GOT3 (cell line): ENCODE measurements at places on chromosomes 2 and 18.

GRCh38 chr2:120868366-120868765, 132.7 kb downstream of the GLI2 start:
- DNase-seq, result no peak

DNA sequence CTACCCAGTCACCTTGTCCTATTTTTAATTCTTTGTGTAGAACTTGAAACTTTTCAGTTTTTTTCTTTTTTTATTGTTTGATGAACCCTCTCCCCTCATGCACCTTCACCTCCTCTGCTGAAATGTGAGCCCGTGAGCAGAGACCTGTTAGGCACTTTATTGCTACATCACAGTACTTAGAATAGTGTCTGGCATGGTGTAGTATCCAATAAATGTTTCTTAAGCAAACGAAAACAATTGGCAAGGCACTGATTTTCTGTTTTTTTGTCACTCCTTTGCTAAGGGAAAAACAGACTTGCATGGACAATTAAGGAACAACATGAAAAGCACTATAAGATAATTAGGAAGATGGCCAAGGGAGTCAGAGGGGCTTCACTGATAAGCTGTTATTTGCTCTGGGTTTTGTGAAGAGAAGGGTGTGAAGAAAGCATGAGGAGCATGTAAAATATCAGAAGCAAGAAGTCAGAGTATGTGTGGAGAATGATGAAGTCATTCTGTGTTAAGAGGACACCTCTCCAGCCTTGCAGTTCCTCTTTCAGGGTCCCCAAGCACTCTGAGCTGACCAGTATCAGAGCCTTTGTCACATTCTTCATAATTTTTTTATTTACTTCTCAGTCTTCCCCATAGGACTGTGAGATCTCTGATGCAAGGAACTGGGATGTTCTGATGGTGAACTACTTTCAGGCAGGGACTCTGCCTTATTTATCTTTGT, 99.7 kb upstream of the CAVIN2 start:
- DNase-seq, result no peak

- DNase-seq, result no peak
These were observed 207.5 kb upstream of the ST6GAL2 start for GRCh38 chr2:107093426-107093957.

DNA sequence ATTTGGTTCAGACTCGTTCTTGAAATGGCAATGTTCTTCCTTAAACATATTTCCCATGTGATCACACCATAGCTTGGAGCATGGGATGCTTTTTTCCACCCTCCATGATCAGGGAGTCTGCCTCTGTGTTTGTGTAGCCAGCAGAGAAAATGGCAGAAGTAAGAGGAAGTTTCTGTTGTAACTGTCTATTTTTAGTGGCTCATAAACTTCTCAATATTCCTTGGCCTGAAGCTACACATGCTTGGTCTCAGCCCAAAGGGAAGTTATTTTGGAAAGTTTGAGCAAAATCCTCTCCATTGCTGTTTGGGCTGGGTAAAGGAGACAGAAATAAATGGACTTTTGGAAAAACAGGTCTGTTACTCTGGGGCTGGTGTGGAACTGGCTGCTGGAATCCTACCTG, 33.4 kb upstream of the ITGA6 start:
- no peak for DNase-seq

- DNase-seq, result no peak
These were observed 24.1 kb upstream of the CHRNA1 start for GRCh38 chr2:174788291-174788929.

- peak; percentile 8 for DNase-seq
These were observed 234.4 kb upstream of the EPAS1 start for GRCh38 chr2:46062637-46063412.

DNA sequence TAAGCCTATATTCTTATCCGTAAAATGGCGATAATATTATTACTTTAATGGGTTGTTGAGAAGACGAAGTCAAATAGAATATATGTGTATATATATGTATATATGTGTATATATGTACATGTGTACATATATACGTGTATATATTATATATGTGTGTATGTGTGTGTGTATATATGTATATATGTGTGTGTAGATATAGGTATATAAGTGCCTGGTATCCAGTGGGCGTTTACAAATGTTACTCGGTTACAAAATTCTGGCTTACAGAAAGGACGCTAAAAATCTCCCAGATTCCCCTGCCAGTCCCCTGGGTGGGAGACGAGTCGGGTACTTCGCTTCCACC, 295 bp upstream of the MTX2 start:
- no peak for DNase-seq

- DNase-seq, result peak; percentile 6
These were observed 183.0 kb downstream of the MREG start for GRCh38 chr2:215830304-215830703.

- DNase-seq, result no peak
These were observed 63.8 kb downstream of the SETBP1 start for GRCh38 chr18:44744161-44745121.

DNA sequence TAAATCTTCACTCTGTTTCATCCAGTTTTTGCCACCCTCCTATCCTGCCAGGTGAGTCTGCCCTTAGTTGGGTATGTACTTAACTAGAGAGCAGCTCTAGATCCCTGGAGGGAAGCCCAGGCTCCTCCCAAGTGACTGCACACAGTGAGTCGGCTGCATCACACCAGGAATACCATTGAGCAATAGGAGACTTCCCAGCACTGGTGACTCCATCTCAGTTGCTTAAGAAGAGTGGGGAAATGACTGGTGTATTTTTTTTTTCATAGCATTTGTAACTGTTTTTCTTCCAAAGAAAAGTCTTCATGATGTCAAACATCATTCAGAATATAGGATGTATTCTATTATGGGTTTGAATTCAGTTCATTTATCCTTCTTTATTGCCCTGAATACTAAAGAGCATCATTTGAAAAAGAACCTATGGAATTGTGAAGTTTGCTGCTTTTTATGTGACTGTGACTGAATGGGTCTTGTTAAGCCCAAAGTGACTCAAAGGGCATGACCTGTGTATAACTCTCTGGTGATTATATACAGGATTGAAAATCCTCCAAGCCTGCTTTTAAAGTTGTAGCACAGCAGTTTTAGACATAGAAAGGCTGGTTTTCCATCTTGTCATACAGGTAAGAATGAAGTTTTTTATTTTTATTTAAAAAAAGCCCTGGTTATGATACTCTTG, 84.3 kb downstream of the MAP3K20 start:
- peak; percentile 2 for DNase-seq

- DNase-seq, result no peak
These were observed 147.0 kb downstream of the TWIST2 start for GRCh38 chr2:238994876-238995275.

GRCh38 chr18:33495278-33495677, 54.8 kb upstream of the CCDC178 start:
- no peak for DNase-seq

GRCh38 chr2:237585590-237586221, 4.8 kb downstream of the RAB17 start:
- DNase-seq, result no peak

GRCh38 chr2:47297767-47298425, 105.1 kb upstream of the MSH2 start:
- DNase-seq, result no peak

DNA sequence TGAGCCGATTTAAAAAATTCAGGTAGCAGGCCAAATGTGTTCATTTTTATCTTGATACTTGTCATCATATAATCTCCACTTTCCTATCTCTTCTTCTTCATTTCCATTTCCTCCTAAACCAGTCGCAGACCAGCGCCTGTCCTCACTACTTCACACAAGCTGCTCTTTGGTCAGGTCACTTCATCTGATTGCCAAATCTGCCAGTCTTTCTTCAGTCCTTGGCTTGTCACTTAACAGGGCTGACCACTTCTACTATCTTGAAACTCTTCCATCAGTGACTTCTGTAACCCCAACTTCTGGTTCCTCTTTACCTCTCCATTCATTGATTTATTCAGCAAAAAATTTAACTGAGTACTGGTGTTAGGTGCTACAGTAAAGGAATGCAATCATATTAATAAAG, 18.0 kb upstream of the SPRED2 start:
- no peak for DNase-seq

DNA sequence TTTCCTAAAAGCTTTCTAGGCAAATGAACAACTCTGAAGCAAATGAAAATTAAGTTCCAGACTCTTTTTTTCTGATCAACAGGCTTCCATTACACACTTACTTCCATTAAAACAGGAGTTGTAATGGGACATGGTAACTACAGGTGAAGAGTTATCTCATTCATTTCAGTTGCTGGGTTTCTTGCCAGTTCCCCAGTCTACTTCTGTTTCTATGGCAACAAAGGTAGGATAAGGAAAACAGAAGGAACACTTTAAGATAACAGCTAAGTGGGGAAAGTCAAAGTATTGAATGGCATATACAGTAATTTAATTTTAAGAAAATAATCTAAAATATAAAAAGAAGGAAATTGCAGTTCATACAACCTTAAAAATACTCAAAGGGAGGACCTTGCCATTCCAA, 25.1 kb downstream of the BAZ2B start:
- DNase-seq, result no peak

DNA sequence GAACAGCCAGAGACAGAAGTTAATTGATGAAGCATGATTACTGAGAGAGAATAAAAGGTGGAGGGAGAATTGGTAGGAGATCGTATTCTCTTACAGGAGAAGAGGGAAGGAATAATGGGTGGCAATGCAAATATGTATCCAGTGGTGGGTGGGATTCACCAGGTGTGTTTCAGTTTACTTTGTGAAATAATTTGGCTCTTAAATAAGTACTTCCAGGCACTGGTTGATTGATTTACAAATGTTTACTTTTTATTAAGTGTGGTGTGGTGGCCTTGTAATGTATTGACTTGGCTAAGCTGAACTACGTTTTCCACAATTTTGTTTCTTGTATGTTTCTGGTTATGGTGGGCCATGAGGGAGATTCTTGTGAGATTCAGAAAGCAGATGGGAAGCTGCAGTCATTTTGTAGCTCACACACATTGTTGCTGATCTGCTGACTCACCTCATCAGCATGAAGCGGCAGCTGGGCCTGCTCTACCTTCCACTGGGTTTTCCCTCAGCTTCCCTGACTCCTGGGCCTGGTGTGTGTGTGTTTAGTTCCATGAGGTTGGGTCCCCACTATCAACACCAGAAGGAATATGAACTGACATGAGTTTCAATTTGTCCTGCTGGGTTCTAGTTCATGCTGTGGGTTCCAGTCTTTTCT, 32.6 kb downstream of the MYL12B start:
- DNase-seq, result no peak

DNA sequence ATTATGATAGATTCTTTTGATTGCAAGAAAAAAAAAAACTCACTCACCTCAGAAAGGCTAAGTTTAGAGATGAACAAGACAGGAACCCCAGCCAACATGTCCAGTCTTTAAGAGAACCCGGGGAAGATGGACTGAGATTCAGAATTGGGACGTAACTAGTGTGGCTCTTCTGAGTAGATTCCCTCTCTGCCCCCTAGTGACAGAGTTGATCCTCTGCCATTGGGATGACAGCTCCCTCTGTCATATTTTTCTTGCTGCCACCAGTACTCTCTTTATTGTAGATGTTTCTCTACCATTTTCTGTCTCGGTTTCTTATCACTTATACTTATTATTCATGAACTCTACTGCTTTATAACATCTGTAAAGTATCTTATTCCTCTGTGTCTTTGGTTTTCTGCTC, 77.7 kb downstream of the GULP1 start:
- DNase-seq, result no peak

DNA sequence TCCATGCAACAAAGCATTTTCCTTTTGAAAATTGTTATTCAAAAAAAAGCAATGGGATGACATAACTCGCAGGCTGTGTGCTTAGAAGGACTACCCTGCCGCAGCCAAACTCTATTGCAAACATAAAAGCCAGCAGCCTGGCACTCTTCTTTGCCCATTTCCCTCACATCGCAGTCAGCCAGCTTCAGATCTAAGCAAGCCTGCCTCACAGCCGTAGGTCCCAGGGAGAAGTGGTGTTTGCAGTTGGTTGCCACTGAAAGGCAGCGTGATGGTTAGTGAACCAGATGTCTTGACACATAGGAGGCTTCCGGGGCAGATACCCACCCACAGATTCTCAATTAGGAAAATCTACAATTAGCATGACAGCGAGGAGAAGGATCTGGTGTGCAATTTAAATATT, 655.2 kb downstream of the RNF144A start:
- DNase-seq, result no peak

DNA sequence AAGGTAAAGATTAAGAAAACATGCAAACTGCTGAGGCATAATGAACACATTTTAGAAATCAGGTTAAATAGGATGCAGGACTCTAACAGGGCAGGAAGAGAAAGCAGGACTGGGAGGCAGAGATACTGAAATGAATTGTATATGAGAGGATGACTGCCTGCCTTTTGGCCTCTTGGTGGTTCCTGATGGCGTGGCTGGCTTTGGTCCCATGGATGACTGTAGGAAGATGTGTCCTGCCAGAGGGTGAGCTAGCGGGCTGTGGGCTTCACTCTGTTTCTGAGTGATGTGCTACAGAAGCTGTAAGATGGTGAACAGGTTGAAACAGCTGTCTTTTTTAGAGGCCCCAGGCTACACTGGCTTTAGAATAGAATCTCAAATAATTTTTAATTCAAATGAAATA, 517.0 kb downstream of the SLC4A3 start:
- DNase-seq, result no peak

- no peak for DNase-seq
These were observed 18.9 kb downstream of the SALL3 start for GRCh38 chr18:78998371-78999071.

DNA sequence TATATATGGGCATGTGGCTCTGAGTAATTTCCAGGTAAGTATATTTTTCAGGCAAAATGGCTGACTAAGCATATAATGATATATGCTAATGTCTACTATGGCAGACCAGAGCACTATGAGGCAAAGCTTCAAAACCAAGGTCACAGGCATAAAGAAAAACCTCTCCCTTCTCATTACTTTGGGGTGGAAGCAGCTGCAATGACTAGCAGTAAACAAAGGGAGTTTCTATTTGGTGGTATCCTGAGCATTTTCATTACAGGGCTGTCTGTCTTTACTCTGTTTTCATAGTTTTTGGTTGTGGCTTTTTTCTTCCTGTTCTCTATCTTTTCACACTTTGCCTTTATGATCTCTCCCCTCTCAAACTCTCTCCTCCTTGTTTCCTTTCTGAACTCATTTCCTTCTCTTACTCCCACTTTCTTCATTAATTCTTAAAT, 15.6 kb downstream of the PDE6D start:
- DNase-seq, result no peak

DNA sequence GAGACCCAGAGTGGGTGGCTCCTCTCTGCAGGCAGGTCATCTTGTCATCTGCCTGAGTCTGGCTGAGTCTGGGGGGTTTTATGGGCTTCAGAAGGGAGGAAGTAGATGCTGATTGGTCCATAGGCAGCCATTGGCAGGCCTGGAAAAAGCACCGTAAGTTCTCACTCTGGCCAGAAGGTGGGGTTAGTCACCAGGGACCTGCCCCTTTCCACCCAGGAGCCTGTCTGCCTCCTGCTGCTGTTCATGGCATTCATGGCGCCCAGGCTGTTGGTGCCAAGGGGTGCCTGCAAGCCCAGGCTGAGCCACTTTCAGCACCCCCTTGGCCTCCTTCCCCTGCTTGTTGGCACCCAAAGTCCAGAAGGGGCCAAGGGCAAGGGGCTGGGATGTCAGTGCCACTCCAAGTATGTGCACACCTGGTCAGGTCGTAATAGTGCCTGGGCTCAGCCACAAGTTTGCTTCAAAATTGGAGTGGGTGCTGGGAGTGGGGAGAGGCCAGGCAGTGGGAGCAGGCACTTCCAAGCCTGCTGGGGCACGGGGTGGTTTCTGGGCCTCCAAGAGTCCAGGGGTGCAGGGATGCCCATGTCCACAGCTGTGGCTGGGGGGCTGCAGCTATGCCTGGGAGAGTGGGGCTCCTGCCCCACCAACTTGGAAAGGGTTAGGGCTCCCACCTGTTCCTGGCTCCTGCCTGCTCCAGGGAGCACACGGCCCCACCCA, 178.1 kb downstream of the FAM210A start:
- no peak for DNase-seq

- DNase-seq, result no peak
These were observed at the start of gene KCNG2 for GRCh38 chr18:79797518-79798345. Gene KCNG2, plus strand, starts transcription at chr18:79797938. Its CDS starts 65,730 bp downstream, at chr18:79863668.

- DNase-seq, result no peak
These were observed 355 bp upstream of the KIDINS220 start for GRCh38 chr2:8837795-8838140.
